ENCODE measurements at places on chromosomes 2 and 18. TPM values are rescaled to one million over a fixed set of nuclear protein-coding genes. Genes with fewer than 3 reads are reported as not detected.

DNA sequence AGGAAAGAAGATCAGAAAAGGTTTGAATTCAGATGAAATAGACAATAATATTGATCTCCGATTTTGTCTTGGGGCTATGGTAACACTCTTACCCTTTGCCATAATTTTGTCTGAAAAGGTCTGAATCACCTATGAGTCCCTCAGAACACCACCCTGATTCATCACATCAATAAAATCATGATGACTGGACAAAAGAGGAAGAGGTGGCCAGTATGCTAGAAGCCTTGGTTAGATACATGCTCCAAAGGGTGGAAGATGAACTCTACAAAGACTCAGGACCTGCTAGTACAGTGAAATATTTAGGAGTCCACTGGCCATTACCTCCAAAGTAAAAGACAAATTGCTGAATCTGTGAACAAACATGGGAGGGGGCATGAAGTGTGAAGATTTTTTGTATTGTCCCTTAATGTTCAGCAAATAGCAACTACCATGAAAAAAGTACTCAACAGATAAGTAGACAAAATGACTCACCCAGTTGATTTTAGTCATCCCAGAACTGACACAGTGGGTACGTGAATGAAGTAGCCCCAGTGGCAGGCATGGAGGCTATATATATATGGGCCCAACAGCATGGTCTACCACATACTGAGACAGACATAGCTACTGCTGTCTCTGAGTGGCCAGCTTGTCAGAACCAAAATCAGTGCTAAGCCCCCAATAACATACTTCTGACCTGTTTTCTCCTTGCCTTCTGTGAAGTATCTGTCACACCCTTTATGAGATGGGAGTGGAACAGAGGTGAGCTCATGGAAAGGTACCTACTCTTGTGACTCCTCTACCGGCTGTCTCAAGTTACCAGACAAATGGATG is 36.5 kb upstream of the GLS start:
- no peak for DNase-seq

DNA sequence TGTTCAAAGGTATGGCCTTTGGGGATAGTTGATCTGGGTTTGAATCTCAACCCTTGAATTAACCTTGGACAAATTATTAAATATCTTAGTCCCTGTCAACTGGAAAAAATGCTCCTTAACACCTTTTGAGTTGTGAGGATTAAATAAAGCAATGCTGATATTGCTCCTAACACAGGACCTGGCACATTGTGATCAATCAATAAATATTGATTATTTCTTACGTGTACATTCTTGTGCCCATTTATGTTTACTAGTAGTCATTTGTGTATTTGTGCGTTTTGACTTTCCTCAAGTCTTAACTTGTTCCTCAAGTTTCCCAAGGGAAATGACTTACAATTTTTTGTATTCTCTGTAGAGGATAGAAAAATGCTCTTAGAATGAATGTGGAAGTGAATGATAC is 19.6 kb upstream of the FIGN start:
- no peak for DNase-seq

- DNase-seq: no peak
Measured at GRCh38 chr2:8119782-8120505, 561.9 kb upstream of the ID2 start.

- no peak for DNase-seq
Measured at GRCh38 chr18:44060197-44060596, 620.5 kb upstream of the SETBP1 start.

DNA sequence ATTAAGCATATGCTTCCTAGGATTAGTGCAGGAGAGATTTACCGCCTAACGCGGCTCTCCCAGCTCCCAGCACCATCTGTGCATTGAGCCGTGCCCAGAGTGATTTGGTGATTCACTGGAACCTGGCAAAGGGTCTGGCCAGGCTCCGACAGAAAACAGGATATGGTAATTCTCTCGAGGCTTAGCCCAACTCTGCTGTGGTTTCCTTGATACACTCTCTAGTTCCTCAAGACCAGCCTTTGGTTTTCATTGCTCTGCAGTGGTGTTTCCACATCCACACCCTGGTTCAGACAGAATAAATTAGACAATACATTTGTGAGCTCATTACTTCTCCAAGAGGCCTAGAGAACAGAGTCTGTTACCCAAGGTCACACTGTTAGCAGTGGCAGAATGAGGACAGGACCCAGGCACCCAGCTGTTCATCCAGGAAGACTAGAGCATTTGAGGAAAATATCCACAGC is 23.0 kb upstream of the SMAD2 start:
- DNase-seq: peak; percentile 84

DNA sequence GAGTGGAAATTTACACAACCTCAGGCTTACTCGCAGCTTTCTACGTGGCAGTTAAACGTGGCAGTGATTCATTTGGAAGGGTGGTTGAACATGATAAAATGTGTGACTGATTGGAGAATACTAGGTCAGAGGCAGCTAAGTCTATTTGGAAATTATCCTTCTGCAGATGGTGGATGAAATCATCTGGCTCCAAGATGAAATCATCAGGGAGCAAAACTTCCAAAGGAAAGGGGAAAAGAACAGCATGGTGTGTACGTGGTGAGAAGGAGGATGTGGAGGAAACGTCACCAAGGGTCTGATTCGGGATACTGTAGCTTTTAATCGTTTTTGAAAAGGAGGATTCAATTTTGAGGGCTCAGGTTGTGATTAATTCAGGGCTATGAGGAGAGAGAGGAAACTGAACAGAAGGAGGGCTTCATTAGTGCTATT is 47.9 kb downstream of the COL3A1 start:
- no peak for DNase-seq

Gene CTLA4
- under 0.01 TPM for total RNA-seq

Gene C2orf66
- 0.27 TPM for total RNA-seq

Gene CREG2
- total RNA-seq: 0.27 TPM

Gene CPO
- not detected for total RNA-seq

Measured in hematopoietic multipotent progenitor cell (in vitro differentiated cells).